Naive thymus-derived CD4-positive, alpha-beta T cell (primary cell): ENCODE measurements at places on chromosomes 2 and 18. TPM values are rescaled to one million over a fixed set of nuclear protein-coding genes. Genes with fewer than 3 reads are reported as not detected.

GRCh38 chr2:191713837-191714236, 35.9 kb downstream of the NABP1 start:
- no peak overlapping the region for H3K27ac ChIP-seq
- no peaks in the 10 kb centered on the region for H3K4me1 ChIP-seq
- no peaks in the 10 kb centered on the region for H3K36me3 ChIP-seq
- H3K27me3 ChIP-seq, result no peaks in the 10 kb centered on the region

Gene NAT8
- total RNA-seq, result not detected

- no peak overlapping the region for H3K4me3 ChIP-seq
- no peaks in the 10 kb centered on the region for H3K27me3 ChIP-seq
- no peaks in the 10 kb centered on the region for H3K36me3 ChIP-seq
- H3K4me1 ChIP-seq, result no peaks in the 10 kb centered on the region
- no peak overlapping the region for H3K27ac ChIP-seq
- DNase-seq, result no peak
These were observed 249.0 kb downstream of the LPIN1 start for GRCh38 chr2:11995456-11995855.

Gene SOWAHC
- total RNA-seq, result 1.2 TPM

- no peaks in the 10 kb centered on the region for H3K36me3 ChIP-seq
- H3K27me3 ChIP-seq, result no peaks in the 10 kb centered on the region
- H3K4me3 ChIP-seq, result no peak overlapping the region
- H3K4me1 ChIP-seq, result no peaks in the 10 kb centered on the region
These were observed 1678.6 kb upstream of the CELF4 start for GRCh38 chr18:39244242-39244641.

Gene COL4A4
- total RNA-seq, result not detected

GRCh38 chr18:49588171-49588570, 26.3 kb downstream of the LIPG start:
- H3K4me3 ChIP-seq, result no peak overlapping the region
- no peaks in the 10 kb centered on the region for H3K27me3 ChIP-seq
- H3K27ac ChIP-seq, result no peak overlapping the region
- H3K4me1 ChIP-seq, result no peaks in the 10 kb centered on the region
- DNase-seq, result no peak

DNA sequence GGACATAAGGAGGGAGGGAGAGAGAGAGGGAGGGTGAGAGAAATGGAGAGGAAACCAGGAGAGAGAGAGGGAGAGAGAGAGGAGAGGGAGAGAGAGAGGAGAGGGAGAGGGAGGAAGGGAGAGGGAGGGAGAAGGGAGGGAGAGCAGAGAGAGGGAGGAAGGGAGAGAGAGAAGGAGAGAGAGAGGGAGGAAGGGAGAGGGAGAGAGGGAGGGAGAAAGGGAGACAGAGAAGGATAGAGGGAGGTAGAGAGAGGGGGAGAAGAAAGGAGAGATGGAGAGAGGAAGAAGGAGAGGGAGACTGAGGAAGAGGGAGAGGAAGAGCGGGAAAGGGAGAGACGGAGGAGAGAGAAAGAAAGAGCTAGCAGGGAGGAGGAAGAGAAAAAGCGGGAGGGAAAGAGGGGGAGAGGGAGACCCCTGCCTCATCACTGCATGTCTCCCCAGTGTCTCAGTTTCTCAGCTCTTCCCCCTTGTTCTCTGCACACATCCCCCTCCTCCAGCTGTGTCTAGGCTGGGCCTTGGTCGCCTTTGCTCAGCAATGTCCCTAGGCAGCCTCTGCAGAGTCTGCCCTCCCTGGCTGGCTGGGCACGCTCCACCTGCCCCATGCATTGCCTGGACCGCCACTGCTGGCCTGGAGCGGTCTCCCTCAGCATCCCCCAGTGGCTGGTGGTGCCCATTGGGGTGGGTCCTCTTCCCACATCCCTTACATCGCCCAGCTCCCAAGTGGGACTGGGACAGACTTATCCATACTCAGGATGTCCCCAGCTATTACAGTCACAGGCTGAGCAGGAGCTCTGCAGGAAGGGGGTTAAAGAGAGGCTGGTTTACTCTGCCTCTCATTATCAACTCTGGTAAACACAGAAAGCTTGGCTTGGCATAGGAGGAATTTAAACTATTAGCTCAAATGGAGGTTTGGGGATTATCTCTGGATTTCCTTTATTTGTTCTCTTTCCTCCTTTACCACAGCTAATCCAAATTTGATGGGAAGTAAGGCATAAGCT, 85.7 kb upstream of the APCDD1 start:
- H3K4me3 ChIP-seq, result no peak overlapping the region
- no peaks in the 10 kb centered on the region for H3K27me3 ChIP-seq
- H3K36me3 ChIP-seq, result no peaks in the 10 kb centered on the region

Gene CD8A
- total RNA-seq, result 56.0 TPM

Gene UGT1A10
- total RNA-seq, result not detected

- no peak overlapping the region for H3K27ac ChIP-seq
- no peak for DNase-seq
- no peaks in the 10 kb centered on the region for H3K36me3 ChIP-seq
- no peaks in the 10 kb centered on the region for H3K27me3 ChIP-seq
- H3K4me1 ChIP-seq, result no peaks in the 10 kb centered on the region
- H3K4me3 ChIP-seq, result no peak overlapping the region
These were observed 27.1 kb downstream of the SH2D6 start for GRCh38 chr2:85445316-85446295.

DNA sequence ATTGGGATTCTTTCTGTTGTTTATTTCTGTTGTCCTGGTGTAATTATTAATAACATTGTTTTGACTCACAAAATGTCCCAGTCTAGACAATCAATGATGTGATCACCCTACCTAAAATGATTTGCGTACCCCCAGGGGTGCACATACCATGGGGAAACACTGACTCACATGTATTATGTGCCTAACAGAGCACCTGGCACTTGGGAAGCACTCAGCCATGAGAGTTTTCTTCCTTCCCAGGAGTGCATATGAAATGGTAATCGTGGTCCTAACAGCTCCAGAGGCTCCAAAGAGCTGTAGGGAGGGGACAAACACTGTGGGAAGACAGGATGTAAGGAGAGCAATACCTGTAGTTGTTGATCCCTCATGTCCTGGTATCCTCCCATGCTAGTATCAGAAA, 187.8 kb upstream of the ERBB4 start:
- H3K4me3 ChIP-seq, result no peak overlapping the region
- no peaks in the 10 kb centered on the region for H3K4me1 ChIP-seq
- no peak for DNase-seq
- H3K36me3 ChIP-seq, result no peaks in the 10 kb centered on the region

Gene SPDYA
- 9.6 TPM for total RNA-seq

Gene HES6
- 0.73 TPM for total RNA-seq

Gene SLC23A3
- 3.0 and 4.0 TPM in 2 replicates for total RNA-seq
